ENCODE measurements at places on chromosomes 4 and X.

GRCh38 chr4:82381661-82382296 is 8.0 kb upstream of the HNRNPD start:
- DNase-seq, result no peak

GRCh38 chr4:94416981-94417380 is 34.8 kb upstream of the PDLIM5 start:
- no peak for DNase-seq

- DNase-seq, result no peak
Observed at GRCh38 chr4:106624671-106625070, 256.1 kb upstream of the GIMD1 start.

DNA sequence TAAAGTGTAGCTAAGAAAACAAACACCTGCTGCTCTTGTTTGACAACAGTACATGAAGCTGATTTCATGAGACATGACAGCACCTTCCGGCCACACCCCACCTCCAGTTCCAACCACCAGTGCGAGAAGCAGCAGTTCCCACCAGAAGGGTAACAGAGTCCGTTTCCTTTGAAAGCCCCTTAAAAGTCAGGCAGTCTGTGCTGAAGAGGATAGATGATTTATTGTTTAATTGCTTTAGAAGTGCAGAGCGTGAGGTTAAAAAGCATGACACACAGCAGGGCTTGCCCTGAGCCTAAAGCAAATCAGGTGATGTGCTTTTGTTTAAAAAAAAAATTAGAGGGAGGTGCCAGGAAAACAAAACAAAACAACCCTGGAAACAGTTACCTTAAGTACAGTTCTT is 82.6 kb downstream of the HADH start:
- DNase-seq, result peak; percentile 24

GRCh38 chr4:16838226-16838875 is 60.1 kb downstream of the LDB2 start:
- DNase-seq, result no peak

DNA sequence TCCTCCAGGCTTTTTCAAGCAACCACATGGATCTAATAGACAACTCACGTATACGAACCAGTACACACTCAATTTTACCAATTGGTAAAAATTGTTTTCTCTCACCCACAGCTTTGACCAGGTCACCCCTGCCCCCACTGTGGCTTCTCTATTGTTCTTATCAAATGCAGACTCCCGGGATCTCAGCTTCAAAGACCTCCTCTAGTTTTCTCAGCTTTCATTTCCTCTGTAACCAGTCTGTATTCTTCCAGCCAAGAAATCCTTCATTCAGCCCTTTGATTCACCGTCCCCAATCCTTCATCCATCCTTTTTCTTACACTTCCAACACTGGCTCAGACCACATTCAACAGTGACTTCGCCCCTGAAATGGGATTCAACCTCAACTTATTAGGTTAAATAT is 120.7 kb downstream of the CORIN start:
- no peak for DNase-seq

DNA sequence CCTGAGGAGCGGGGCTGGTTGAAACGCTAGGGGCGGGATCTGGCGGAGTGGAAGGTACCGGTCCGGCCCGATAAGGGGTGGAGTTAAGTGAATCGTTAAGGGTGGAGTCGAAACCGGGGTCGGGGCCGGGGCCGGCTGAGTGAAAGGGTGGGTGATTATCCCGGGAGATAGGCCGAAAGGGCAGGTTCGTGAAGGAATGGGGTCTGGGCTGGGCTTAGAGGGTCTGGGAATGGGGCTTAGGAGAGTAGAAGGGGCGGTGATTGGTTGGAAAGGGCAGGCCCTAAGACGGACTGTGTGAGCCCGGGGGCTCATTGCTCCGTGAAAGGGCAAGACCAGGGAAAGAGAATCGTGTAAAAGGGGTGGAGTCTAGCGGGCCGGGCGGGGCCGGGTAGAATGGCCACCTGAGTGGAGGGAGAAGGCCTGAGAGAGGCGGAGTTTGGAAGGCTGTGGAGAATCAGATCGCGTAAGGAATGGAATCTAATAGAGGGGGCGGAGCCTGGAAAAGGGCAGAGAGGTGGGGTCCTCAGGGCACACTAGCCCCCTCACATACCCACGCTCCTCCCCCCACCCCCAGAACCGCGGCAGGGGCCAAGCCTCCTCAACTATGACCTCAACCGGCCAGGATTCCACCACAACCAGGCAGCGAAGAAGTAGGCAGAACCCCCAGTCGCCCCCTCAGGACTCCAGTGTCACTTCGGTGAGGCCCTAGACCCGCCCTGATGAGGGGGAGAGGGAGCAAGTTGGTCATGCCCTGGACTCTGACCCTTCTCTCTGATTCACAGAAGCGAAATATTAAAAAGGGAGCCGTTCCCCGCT is 430 bp downstream of the HDAC6 start:
- peak; percentile 72 for DNase-seq

DNA sequence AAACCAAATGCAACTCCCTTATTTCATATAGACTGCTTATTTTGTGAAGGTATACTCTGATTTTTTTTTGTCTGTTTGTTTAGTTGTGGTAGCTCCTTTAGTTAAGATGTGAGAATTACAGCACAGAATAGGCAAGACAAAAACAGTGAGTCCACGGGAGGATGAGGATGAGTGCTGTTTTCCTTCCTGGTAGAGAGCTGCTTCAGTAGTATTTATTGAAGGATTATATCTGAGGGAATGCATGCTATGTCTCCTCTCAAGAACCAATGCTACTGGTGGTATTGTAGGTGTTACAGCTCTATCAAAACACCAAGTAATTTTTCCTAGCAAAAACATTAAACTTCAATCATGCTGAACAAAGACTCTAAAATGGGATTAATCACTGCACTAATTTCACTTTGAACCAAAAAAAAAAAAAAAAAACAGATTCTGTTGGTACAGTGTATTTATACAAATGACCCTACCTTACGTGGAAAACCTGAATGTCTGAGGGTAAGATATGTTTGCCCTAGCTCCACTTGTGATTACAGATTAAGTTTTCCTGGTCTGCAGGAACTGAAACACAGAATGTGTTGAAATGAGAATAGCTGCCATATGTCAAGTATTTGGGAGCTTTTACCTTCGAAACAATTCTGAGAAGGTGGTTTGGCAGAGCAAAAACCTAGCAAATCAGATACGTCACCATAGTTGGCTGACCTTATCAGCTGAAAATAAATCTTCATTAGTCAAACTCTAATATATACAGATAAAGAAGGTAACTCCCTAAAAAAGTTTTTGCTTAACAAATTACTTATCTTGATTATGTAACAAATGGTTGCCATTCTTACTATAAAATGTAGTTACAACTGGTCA is 40.3 kb downstream of the PPP3CA start:
- no peak for DNase-seq

All from HEK293T (cell line).